MM.1S (cell line): ENCODE measurements at places on chromosomes 3 and 15.

DNA sequence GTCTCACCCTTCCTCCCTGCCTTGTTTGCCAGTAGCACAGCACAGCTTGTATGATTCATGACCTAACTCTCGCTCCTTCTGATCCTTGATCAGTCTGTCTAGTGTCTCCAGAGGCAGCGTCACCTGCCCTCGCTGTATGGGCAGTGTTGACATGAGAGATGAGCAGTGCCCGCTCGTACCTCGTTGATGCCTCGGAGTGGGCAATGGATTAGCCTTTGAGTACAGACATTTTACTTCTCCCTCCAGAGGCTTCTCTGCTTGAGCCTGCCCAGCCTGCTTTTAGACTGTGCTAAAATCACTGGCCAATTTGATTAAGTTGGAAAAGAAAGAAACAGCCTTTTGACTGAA is 569.0 kb downstream of the NTRK3 start:
- DNase-seq = no peak

- no peak for DNase-seq
Measured at GRCh38 chr3:76025561-76025960, 240.2 kb upstream of the ZNF717 start.

DNA sequence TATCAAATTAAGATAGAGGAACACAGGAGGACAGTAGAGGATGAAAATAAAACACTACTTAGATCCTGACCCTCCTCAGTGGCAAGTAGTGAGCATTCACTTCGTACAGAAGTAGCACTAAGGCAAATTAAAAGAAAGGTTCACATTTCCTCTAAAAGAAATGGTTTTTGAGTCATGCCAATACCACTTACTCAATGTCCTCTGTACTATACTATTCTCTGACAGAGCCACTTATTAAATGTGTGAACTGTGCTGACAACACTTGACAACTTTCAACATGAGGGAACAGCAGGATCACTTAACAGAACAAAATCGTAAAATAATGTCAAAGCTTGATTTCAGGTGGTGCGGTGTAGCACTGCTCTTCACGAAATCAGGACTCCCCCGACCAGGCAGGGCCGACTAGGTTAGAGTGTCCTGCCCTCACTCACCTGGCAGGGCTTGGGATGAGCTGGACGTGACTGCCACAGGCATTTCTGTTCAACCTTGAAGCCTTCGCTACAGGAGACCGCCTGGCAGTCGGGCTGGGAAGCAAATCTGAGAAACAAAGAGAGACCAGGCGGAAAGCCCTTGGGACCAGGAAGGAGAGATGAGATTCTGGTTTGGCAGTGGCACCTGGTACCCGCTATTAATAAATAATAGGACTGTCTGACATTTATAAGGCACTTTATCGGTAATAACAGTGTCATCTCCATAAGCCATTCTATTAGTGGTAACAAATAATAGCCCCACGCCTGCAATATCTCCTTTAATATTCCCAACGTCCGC is 611 bp upstream of the SLC27A2 start:
- DNase-seq = no peak

GRCh38 chr3:98893740-98894139 is 7.8 kb downstream of the DCBLD2 start:
- no peak for DNase-seq

DNA sequence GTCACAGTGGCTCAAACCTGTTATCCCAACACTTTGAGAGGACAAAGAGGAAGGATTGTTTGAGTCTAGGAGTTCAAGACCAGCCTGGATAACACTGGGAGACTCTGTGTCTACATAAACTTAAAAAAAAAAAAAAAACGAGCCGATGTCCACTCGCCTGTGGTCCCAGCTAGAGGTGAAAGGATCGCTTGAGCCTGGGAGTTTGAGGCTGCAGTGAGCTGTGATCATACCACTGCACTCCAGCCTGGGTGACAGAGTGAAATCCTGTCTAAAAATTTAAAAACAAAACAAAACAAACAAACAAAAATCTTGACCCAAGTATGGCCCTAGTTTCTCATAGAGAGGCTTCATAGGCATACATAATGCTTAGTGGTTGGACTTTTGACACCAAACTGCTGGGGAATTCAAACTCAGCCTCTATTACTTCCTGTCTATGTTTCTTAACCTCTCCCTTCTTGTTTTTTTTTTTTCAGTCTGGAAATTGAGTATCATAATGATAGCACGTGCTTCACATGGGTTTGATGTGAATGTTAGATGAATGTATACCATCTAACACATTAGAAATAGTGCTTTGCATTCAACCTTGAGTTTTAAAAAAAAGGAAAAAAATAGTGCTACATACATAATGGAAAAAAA is 46.4 kb upstream of the CAPN7 start:
- DNase-seq = peak; percentile 19

- no peak for DNase-seq
Measured at GRCh38 chr3:124850633-124851032, 36.5 kb downstream of the ITGB5 start.

DNA sequence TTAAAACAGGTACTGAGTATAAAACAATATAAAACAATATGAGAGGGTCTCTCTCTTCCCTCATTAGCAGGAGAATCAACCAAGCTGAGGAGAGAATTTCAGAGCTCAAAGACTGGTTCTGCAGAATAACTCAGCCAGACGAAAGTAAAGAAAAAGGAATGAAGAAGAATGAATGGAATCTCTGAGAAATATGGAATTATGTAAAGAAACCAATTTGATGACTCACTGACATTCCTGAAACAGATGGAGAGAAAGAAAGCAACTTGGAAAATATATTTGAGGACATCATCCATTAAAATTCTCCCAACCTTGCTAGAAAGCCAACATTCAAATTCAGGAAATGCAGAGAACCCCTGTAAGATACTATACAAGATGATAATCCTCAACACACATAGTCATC is 630.9 kb downstream of the PYDC2 start:
- no peak for DNase-seq

- peak; percentile 75 for DNase-seq
Measured at GRCh38 chr3:101850246-101851051, 1.1 kb downstream of the NFKBIZ start.

DNA sequence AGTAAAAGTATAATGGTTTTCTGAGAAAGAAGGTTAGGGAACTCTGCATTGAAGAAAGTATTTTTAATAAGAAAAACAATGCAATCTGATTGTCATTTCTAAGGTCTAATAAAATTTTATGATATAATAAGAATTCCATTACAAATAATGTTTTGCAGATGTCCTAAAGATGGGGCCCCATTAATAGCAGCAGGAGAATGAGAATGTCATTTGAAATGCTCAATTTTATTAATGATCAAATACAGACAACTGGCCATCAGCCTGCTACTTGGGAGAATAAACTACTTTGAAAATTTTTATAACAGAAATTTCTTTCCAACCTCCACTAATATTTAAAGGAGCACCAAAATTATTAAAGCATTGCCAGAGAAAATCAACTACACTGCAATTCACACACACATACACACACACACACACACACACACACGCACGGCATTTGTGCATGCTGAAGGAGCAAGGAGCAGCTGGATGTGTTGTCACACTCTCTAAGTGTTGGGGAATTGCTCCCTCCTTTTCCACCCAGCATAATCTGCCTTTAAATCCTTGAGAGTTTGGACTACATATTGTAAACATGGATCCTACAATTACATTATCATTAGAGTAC is 109.5 kb downstream of the THRB start:
- no peak for DNase-seq

- no peak for DNase-seq
Measured at GRCh38 chr15:60413231-60413824, 15.5 kb upstream of the ANXA2 start.

DNA sequence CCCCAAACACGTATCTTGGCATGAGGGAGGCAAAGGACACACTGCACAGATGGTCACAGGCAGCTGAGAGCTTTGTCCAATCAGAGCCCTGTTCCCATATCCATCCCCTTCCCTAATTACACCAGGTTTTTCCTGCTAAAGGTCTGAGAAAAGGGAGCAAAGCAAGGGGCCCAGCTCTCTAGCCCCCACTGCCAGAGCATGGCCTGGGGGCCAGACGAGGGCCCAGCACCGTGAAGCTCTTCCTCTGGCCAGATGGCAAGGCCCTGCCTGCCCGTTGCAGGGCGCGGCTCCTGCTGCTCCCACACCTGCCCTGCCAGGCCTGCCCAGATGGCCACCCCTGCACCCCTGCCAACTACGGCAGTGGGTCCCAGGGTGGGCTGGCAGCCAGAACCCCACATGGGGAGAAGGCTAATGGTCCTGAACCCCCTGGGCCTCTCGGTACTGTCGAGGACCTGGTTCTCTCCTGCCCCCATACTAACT is 3.2 kb downstream of the SHF start:
- DNase-seq = no peak

DNA sequence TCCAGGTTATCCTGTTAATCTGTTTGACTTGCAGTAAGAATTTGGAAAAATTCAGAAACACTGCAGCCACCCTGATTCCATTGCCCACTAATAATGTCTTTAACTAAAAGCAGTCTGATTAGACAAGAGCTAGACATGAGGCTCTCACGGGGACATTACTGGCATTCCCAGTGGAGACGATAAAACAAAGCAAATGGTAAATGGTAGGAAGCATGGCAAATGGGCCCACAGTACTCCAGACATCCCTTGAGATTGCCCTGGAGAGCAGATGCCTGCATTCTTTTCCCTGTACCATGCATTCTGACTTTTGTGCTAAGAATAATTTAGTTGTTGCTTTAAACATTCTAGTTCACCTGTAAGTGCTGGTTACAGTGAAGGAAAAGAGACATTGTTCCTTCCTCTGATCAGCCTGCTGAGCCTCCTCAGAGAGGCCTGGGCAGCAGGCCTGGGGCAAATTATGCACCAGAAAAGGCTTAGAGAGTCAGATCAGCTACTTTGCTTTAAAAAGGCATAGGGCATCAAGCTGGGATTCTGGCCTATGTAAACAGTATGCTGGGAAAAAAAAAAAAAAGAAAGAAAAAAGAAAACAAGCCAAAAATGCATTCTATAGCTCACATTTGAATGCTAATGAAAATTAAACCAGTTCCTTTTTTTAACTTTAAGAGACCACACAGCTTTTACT is 204.6 kb downstream of the GABRG3 start:
- DNase-seq = no peak

- DNase-seq = no peak
Measured at GRCh38 chr3:38640661-38641452, 8.6 kb downstream of the SCN5A start.

DNA sequence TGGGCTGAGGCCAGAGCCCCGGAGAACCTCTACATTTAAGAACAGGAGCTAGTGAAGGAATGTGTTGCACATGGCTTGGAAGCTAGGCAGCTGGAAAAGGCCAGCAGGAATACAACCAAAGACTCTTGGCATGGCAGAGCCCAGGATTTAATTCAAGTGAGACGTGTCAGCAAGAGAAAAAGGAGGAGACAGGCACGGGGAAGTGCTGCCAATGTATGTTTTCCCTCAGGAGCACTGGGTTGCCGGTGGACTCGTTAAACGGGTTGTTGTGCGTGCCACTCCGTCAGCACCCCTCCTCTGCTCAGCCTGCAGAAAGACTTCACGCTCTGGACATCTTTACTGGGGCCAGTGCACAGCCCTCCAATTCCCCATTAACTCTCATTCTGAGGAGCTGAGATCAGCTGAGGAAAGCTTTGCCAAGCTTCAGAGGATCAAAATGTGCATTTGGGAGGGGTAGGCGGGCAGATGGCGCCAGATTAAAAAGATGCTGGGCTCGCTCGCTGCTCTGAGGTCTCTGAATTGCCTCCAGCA is 103.7 kb downstream of the PDZRN3 start:
- DNase-seq = no peak

GRCh38 chr3:127455541-127456450 is 134.7 kb downstream of the TPRA1 start:
- peak; percentile 70 for DNase-seq

GRCh38 chr3:131421957-131422498 is 40.5 kb downstream of the NUDT16 start:
- DNase-seq = no peak

DNA sequence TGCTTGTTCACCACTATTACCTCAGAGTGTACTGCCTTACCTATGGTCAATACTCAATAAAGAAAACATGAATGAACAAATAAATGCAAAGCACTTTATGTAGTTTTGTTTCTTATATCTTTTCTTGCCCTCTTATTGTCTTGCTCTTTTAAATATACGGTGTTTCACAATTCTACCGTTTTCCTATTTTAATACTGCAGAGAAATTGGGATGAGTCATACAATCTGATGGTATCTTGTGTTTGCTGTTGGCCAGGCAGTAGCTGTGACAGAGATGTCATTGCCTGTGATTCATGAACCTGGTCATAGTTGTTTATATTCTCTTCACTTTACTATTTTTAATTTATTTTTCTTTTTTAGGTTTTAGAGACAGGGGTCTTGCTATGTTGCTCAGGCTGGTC is 48.3 kb downstream of the SERP1 start:
- no peak for DNase-seq

- no peak for DNase-seq
Measured at GRCh38 chr3:171001250-171001893, 25.1 kb downstream of the SLC2A2 start.

DNA sequence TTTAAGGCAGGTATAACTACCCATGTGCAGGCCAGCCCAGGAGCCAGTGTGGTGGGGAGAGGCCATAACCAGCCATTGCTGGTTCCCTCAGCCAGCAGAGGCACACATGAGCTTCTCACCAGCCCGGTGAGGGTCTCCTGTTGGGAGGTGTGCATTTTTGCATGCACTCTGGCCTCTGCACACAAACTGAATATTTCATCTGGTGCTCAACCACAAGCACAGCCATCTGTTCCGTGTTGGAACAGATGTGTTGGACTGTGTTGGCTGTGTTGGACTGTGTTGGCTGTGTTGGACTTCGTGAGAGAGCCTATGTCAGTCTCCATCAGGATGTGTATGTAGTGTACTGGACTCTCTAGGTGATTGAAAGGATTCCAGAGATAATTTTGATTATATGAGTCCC is 67.2 kb downstream of the RPL39L start:
- peak; percentile 80 for DNase-seq

- DNase-seq = peak; percentile 72
Measured at GRCh38 chr3:7585052-7585451, 724.1 kb downstream of the GRM7 start.

- peak; percentile 21 for DNase-seq
Measured at GRCh38 chr3:184748219-184749135, 36.6 kb upstream of the MAGEF1 start.

DNA sequence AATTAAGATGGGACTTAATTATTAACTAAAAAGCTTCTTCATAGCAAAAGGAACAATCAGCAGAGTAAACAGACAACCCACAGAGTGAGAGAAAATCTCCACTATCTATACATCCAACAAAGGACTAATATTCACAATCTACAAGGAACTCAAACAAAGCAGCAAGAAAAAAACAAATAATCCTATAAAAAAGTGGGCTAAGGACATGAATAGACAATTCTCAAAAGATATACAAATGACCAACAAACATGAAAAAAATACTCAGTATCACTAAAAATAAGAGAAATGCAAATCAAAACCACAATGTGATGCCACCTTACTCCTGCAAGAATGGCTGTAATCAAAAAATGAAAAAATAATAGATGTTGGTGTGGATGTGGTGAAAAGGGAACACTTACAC is 103.3 kb downstream of the TBL1XR1 start:
- no peak for DNase-seq
